ENCODE measurements at places on chromosomes 3 and 15.

GRCh38 chr3:17025594-17026139 lies 140.9 kb downstream of the PLCL2 start:
- DNase-seq: no peak

DNA sequence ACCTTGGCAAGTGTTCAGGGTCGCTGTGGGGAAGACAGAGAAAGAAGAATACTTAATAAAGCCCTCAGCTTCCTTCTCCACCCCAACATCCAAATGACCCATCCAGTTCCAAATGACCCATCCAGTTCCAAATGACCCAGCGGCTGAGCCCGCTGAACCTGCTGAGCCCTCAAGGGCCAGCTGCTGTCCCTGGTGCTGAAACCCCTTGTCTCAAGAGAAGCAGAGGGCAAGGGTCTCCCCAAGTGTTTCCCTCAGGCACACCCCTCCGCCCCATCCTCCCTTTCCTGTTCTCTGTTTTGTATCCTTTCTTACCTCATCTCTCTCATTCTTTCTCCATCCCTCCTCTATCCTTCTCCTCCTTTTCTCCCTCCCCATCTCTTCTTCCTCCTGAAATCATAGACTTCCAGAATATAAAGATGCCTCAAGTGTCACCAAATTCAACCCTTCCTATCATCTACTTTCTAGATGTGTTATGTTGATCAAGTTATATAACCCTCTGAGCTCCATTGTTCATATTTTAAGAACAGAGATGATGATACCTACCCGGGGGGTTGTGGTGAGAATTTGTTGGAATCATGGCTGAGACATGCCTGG lies 29.0 kb downstream of the CCDC33 start:
- DNase-seq: no peak

DNA sequence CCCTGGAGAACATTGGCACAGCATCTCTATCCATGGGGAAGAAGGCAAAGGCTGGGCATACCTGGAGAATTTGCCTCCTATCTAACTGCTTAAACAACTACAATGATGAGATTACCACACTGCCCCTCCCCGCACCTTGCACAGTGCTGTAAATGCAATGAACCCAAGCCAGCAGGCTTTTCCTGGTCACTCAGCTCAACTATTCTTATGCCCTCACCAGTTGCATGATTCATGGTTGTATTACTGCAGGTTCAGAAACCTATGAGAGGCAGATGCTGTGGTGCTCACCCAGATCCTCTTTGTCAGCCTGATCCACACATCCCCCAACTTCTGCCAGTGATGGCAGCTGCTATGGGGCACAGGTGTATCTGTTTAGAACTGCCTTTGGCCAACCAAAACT lies 77.7 kb upstream of the STAC start:
- no peak for DNase-seq

DNA sequence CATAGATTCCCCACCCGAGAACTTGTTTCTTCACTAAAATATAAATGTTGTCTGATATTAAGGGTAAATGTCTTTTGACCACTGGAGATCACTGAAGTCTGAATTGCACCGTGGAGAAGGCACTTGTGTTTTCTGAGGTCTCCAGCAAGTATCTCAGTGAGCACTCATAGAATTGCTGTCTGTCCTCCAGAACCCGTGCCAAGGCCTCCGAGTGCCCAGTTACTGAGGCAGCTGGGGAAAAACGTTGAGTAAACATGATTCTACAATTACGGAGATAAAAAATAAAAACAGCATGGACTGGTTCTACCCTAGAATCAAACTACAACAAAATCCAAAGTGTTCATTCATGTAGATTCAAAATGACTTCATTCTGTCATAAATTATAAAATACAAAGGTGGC lies 60.0 kb downstream of the MLH1 start:
- no peak for DNase-seq

Measured in vagina (tissue), 2 donors.